ENCODE measurements at places on chromosomes 5 and 9.

GRCh38 chr9:33044677-33045282 is 19.7 kb downstream of the DNAJA1 start:
- DNase-seq, result no peak

GRCh38 chr5:7754997-7755596 is 95.8 kb downstream of the CFAP90 start:
- DNase-seq, result no peak

DNA sequence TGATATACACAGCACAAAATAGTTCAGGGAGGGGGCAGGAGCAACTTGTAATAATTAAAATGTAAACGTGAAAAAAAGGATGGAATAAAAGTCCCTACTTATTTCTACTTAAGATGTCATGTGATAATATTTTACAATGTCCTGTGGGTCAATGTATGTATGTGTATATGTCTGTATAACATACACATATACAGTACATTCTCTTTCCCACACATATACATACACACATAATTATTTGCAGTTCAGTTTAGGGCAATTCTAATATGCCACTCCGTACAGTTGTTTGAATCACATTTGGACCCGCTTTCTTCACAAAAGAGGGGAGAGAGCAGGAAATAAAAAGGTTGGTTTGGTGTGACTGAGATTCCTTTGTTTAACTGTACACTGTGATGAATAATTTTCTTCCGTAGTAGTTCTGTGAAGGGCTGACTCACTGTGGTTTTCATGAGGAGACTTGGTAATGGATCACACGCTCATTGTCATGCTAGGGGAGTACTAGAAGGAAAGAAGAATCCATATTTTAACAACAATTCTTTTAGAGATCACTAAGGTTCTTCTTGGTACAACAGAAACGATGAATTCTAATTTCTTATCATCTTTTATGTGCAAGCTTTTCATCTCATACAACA is 26.2 kb upstream of the ACOT12 start:
- no peak for DNase-seq

GRCh38 chr5:109218818-109219217 is 191.0 kb downstream of the PJA2 start:
- no peak for DNase-seq

- DNase-seq, result no peak
Measured at GRCh38 chr5:135106610-135107471, 72.8 kb upstream of the PITX1 start.

DNA sequence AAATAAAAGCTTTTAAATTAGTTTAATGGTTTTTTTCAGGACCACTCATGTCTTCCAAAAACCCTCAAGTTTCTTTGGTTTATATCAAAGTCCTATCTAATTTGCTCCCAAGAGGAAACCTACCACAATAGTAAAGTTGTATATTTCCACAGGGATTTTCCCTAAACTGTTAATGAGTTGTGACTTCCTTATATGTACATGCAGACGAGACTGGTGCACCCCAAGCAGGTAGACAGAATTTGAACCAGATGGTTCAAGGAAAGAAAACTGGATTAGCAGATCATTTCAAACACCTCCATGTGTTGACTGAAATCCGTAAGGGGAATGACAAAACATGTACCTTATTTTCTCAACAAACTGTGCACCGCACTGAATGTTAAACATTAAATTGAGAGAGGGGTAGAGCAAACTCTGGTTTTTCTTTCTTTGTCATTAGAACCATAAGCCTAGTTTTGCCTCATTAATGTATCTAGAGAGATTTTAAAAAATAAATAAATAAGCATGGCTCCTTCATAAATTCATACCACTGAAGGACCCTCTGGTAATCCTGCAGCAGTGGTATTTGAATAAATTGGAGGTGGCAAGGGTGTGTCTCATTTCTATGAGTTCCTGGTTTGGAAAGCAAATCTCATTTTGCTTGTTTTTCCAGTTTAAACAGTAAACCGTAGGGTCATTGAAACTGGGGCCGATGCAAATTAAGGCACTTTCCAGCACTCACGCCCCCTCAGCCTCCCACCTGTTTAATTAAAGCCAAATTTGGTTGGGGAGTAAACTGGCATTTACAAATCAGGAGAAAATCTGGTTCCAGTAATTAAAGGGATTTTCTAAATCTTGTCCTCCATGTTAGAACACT is 51.1 kb downstream of the ENC1 start:
- no peak for DNase-seq

- DNase-seq, result no peak
Measured at GRCh38 chr5:150246835-150247234, 42.7 kb downstream of the CAMK2A start.

DNA sequence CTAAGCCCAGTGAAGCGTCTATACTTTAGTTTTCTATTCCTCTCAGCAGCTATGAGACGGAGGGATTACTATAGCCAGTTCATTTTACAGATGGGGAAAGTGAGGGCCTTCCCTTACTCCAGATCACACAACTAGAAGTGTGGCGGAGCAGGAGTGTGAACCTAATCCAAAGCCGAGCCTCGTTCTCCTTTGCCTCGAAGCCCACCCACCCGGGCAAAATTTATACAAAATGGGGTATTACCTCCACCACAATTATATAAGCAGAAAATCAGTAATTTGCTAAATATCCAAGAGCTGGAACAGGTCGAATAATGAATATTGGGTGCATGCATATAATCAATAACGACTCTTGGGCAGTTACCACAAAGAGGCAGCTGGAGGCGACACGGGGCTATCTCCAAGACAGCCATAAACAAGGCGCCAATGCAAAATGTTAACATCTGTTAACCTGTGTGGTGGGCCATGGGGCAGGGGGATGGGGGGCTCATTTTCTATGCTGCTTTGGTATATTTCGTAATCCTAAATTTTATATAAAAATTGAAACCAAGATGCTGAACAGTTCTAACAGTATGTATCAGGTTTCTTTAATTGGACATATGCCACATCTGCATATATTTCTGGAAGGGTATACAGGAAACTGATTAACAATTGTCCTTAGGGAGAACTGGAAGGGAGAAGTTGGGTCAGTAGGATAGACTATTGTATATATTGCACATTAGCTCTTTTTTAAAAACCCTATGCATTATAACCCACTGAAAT is 1.2 kb upstream of the RNF44 start:
- no peak for DNase-seq

DNA sequence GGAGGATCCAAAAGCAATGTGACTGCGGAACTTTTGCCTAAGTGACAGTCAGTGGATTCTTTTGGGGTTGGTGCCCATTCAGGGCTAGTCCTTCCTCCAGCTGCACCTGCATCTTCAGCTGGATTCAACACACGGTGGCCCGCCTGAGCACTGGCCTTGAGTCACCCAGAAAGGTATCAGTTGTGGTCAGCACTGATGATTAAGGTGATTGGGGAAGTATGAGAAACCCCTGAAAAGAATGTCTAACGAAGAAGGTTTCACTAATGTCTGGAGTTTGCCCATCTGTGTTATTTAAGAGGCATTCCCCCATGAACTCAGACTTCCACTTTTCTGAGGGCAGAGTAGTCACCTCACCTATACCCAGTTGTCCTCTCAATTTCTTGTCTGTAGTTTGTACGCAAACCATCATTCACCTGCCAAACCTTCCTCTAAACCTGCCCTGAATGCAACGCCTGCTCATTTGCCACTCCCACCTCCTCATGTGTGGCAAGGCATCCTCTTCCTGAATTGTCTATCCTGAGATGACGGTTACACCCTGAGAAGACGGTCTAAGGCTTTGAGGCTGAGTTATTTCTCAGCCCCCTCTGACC is 27.2 kb downstream of the CSF2 start:
- DNase-seq, result no peak

GRCh38 chr5:167794121-167794520 is 497.3 kb upstream of the WWC1 start:
- DNase-seq, result no peak

DNA sequence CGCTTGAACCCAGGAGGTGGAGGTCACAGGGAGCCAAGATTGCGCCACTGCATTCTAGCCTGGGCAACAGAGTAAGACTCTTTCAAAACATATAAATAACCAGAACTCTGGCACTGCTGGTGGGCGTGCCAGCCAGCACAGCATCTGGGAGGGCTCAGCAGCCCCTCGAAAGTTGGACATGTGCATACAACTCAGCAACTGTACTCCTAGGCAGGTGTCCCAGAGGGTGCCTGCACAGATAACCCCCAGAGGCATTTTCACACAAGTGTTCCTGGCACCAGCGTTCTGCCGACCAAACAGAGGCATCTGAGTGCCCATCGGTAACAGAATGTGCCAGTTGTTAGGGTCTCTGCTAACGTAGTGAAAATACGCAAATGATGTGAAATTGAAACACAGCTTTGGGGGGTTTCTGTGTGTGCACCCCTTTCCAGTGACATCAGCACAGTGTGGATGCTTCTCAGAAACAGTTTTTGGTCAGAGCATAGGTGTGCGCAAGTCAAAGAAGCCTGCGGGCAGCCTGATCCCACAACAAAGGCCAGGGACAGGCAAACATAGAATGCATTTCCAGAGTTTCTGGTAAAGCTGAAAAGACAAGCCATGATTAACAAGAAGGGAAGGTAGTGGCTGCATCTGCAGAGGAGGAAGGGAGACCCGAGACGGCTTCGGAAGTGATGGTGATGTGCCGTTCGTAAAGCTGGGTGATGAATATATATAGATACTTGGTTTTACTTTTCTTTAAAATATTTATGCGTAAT is 190.2 kb downstream of the CACNA1B start:
- DNase-seq, result no peak

DNA sequence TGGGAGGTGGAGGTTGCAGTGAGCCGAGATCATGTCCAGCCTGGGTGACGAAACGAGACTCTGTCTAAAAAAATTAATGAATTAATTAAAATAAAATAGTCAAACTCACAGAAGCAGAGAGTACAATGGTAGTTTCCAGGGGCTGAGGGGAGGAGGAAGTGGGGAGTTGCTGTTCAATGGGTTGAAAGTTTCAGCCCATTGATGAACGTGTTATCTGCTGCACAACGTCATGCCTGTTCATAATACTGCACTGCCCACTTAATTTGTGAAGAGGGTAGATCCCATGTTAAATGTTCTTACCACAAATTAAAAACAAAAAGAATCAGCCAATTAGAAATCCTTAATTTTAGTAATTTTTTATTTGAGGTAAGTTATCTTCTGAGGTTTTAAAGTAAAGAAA is 16.4 kb upstream of the RUFY1 start:
- DNase-seq, result no peak

DNA sequence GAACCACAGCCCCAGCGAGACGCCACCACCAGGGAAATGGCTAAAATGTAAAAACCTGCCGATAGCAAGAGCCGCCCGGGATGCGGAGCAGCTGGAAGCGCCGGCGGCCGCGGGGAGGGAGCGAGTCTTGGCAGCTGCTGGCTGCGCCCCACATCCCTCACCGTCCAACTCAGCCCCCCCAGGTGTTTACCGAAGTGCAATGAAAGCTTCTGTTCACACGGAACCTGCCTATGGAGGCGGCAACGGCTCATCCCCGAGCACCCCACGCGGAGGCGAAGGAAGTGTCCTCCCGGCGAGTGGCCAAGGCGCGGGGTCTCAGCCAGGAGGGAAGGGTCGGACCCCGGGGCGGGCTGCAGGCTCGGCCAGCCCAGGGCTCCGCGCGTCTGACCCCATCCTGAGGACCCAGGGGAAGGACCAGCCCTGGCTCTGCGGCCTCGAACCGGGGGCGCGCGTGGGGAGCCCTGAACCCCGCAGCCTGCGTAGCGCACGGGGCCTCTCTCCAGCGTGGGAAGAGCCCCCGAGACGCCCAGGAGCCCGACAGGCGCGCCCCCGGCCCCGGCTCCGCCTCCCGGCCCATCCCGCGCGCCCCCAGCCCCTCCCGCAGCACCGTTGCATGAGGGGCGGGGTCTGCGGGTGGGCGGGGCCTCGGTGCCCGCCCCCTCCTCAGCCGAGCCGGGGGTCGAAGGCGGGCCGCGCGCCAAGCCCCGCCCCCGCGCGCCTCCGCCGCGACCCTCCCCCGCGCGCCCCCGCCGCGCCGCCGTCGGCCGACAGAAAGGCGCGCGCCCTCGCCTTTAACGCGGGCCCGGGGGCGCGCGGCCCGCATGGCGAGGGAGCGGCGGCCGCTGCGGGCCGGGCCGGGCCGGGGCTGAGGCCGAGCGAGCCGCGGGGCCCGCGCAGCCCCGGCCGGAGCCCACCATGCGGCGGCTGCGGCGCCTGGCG is at the start of gene DIPK1B:
Gene DIPK1B (plus strand): TSS at position 822 of the 939 bp plus-strand sequence. CDS start 94 bp downstream, at position 916.
- DNase-seq, result no peak

- DNase-seq, result no peak
Measured at GRCh38 chr9:129933185-129934040, 98.2 kb downstream of the USP20 start.

GRCh38 chr9:127126971-127127370 is 4.5 kb upstream of the ANGPTL2 start:
- DNase-seq, result no peak

- DNase-seq, result no peak
Measured at GRCh38 chr5:17398866-17399835, 98.9 kb upstream of the TAF11L2 start.

GRCh38 chr5:102758576-102758975 is 3.5 kb downstream of the PAM start:
- DNase-seq, result no peak

DNA sequence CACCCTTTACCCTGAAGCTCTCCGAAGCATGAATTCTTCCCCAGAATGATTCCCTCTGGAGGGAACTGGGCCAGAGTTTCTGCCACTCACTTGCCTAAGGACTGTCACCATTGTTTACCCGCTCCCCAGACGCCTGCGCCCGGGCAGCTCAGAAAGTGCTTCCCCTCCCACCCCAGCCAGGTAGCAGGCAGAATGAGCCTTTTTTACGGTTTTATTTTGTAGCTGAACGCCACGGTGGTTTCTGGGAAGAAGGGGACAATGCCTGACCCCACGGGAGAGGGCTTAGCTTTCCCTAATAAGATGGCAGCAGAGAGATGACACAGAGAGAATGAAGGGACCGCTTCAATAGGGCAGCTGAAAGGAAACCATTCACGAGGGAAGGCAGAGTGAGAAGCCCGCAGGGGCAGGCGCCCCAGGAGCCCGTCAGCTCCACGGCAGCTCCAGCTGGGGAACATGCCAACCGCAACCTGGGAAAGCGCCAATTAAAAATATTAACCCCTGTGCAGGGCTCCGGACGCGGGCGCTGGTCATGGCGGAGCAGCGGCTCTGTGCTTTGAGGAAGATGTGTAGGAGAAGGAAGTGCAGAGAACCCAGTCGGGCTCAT is 20.4 kb upstream of the NTNG2 start:
- DNase-seq, result no peak

DNA sequence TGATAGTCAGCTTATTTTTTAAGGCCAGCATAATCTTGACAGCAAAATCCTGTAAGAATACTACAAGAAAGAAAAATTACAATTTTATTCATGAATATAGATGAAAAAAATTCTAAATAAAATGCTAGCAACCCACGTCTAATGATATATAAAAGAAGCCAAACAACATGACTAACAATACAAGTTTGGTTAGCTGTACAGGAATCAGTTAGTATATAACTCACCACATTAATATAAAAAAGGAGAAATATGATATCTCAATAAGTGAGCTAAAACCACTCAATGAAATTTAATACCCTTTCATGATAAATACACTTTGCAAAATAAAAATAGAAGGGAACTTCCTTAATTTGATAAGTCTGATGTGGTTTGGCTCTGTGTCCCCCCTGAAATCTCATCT is 139.7 kb upstream of the MAN2A1 start:
- DNase-seq, result no peak

- no peak for DNase-seq
Measured at GRCh38 chr5:141778683-141779082, 96.7 kb upstream of the ARAP3 start.
